Activated CD4-positive, alpha-beta T cell treated with anti-CD3 and anti-CD28 coated beads, Interleukin-2, Interleukin-4, amounts not matched to agents 100 ng/mL and 50 ng/mL, durations not matched to agents 16 hours and 8 hours (primary cell): ENCODE measurements at places on chromosomes 16 and 17.

GRCh38 chr16:70692130-70692872 lies 6.4 kb upstream of the MTSS2 start:
- no peak for DNase-seq

- peak; percentile 45 for DNase-seq
Measured at GRCh38 chr16:67563708-67564468, 1.6 kb downstream of the CTCF start.

GRCh38 chr16:86353148-86353547 lies 157.2 kb upstream of the FOXF1 start:
- DNase-seq, result no peak

DNA sequence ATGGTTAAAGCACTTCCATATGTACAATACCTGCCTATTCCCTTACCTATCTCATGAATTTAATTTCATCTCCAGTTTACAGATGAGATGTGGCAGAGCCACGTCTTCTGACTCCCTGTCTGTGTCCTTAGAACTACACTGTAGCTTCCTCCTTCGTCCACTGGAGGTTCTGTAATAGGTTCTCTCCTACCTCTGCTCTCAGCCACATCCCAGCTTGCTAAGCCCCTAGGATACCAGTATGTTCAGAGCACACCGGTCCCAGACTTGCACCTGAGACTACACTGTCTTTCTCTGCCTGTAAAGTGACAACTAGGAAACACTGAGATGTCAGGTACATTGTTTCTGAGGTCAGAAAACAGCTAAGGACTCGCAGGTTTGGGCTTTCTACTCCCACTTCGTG lies 3.8 kb upstream of the RASL10B start:
- no peak for DNase-seq

- DNase-seq, result no peak
Measured at GRCh38 chr16:73210686-73211085, 162.8 kb upstream of the ZFHX3 start.
